Activated CD4-positive, alpha-beta T cell treated with anti-CD3 and anti-CD28 coated beads, Interleukin-2, amount 50 U/mL, for 48 hours (primary cell): ENCODE measurements at places on chromosomes 2 and 18.

DNA sequence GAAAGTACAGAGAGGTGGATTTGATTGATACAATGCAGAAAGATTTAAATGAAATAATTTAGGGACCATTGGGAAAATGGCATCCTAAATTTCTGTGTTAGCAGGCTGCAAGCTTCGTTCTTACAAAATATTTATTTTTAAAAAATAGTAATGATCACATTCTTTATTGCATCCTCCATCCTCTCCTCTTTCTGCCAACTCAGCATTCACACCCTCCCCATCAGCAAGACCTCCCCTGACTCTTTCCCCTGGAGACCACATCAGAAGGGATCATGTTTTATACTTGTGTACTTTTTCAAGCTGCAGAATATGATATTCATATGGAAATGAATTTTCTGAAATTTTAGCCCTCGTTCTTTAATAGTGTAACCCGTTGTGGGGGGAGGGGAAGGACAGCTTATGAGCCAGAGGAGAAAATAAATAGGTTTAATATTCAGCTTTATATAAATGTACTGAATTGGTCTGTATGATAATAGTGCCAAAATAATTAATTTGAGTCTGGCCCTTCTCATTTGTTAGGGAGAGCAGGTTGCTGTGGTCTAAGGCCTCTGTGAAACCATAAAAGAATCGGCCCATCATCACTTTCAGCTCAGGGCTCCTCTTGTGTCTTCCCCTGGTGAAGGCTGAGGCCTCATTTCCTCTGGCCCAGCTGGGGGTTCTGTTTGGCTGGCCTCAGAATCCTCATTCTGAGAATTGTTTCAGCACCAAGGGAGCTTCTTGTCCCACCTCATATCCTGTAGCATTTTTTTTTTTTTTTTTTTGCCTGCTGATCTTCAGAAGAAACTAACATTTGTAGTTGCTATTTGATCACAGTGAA, 330.8 kb downstream of the TXNL1 start:
- no peak for DNase-seq

GRCh38 chr2:173062801-173063200, 12.8 kb upstream of the MAP3K20 start:
- DNase-seq, result no peak

DNA sequence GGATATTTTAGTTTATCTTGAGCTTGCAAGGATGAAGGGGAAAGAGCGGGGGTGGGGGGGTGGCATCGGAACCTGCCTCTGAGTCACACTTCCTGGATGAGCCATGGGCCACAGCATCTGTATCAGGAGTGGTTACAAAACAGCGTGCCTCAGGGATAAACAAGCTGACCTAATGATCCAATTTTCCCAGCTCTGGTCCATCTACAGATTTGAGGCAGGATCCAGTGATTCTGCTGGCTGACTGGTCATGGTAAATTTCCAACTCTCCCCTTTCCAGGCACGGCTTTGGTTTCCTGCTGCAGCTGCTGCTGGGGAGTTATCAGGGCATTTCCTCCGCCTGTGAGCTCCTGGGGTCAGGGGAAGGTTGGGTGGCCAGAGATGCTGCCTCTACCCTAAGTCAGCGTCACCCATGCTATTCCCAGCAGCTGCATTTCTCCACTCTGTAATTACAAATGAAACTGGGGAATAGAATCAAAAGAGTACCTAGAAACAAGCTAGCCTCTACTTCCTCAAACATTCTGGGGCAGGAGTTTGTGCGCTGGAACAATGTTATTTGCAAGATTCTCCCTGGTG, 4.7 kb upstream of the HPCAL1 start:
- DNase-seq, result peak; percentile 66

DNA sequence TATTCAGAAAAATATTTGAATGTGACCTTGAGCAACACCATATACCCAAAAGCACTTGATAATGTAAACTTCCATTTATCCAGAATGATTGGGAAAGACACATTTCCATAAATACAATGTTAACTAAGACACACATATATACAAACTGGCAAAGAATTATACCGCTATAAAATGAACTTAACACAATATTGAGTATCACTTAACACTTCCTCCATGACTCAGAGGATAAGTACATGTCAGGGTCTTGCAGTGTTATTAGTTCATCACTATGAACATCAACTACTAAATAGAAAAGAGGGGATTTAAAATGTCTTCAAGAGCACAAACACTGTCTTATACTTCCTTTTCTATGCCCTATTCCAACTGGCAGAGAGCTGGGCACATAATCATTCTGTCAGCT, 18.6 kb downstream of the WDSUB1 start:
- DNase-seq, result no peak

DNA sequence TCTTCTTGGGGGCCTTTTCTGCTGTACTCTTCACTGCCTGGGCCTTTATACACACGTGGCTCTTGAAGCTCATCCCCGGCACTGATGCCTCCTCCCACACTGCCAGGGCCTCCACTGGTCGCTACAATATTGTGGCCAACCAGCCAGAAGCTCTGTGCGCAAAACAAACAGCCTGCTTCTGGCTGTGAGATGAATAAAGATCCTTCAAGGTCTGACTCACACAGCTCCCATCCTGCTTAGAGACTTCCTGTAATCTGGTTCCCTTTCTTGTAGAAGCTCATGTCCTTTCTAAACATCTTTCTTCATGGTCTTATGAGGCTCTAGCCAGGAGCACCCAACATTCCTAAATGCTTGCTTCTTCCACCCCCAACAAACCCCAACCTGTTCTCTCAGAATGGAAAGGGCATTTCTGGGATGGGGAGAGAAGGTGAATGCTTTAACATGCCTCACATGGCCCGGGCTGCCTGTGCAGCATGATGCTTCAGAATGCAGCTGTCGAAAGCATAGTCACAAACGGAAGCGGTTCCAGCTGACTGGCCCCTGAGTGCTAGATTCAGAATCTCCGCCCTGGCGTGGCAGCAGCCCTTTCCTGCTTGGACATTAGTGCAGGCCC, 24.6 kb downstream of the NRP2 start:
- no peak for DNase-seq

GRCh38 chr18:50879302-50880118, 592 bp downstream of the ME2 start:
- peak; percentile 42 for DNase-seq

DNA sequence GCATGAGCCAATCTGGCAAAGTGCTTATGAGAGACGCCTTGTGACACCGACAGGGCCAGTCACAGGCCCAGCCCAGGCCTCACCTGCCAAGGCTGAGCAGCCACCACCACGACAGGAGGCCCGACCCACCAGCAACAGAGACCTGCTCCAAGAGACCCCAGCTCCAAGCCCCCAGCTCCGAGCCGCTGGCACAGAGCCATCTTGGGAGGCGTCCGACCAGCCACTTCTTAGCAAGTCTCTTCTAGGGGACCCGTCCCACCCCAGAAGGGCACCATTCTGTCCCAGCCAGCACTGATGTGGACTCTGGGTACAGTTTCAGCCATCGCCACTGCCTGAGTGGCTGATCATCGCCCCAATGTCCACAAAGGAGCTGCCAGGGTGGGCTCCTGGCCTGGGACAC, 290.7 kb upstream of the SALL3 start:
- DNase-seq, result no peak

- no peak for DNase-seq
These were observed 940 bp downstream of the XRCC5 start for GRCh38 chr2:216109962-216110614.

- DNase-seq, result no peak
These were observed 100.8 kb upstream of the UGP2 start for GRCh38 chr2:63740943-63741342.

- DNase-seq, result no peak
These were observed 322.2 kb downstream of the ZNF804A start for GRCh38 chr2:184920451-184920965.

- DNase-seq, result peak; percentile 59
These were observed 80.7 kb upstream of the MEX3C start for GRCh38 chr18:51278045-51278649.

- no peak for DNase-seq
These were observed 18.3 kb downstream of the SFT2D3 start for GRCh38 chr2:127719301-127720218.

DNA sequence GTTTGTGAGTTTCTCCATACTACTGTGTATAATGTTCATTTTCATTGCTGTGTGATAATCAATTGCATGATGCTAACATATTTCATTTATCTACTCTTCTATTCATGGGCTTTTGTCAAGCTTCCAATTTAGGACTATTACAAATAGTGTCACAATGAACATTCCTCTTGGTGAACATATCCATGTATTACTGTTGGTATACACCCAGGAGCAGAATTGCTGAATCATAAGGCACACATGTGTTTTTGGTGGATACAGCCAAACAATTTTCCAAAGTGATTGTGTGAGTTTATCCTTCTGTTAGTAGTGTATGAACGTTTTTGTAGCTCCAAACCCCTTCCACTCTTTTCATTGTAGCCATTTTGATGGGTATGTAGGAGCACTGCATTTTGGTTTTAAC, 101.6 kb upstream of the COPS8 start:
- no peak for DNase-seq

DNA sequence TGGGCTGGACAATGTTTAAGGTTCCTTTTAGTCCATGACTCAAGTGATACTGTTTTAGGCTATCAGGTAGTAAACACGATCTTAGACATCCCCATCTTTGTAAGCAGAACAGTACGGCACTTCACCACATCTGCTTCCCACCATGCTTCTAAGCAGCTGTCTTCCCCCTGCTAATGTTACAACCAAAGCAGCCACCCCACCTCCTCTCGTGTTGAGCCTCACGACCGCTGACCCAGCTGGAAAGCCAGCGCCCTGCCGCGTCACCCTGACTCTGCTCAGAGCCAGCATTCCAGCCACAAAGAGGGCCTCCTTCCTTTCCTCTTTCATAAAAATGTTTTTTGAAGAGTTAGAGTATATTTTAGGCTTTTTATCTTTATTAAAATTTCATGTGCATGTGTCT, 9.4 kb downstream of the MTERF4 start:
- DNase-seq, result no peak

- no peak for DNase-seq
These were observed 46.6 kb downstream of the PIGN start for GRCh38 chr18:62140259-62140658.

GRCh38 chr2:23850564-23851256, 76.2 kb downstream of the ATAD2B start:
- no peak for DNase-seq

DNA sequence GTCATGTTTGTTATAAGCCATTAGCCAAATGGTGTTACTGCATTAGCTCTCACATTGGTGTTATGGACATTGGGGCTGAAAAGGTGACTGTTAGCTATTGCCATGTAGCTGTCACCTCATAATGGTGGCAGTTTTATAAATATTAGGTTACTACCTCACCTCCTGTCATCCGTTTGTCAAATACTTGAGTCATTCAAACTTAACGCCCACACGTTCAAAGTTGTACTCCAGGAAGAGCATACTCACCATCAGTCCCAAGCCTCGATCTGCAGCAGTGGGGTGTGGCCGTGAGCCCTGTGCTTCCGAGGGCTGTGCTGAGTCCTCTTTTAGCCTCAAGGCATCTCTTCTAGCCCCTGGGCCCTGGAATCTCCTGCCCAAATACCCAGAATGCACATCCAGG, 87.3 kb downstream of the PDK1 start:
- no peak for DNase-seq

- no peak for DNase-seq
These were observed 22.6 kb downstream of the DHRS9 start for GRCh38 chr2:169091761-169092519.

DNA sequence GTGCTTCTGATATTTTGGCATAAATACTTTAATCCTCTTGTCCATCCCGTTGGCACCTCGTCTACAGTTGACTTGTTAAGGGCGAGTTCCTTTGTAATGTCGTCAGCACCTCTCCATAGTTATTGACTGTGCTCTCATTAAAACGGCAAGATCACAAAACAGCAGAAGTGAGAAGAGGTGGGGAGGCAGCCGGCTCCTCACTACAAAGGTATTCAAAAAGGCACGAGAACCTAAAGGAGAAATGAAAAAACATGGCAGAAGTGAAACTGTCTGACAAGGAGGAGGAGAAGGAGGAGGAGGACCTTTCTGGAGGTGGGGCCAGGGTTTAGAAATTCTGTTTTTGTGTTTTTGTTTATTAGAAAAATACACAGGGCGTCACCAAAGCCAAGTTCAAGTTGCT, 235.6 kb downstream of the BCL11A start:
- DNase-seq, result no peak

DNA sequence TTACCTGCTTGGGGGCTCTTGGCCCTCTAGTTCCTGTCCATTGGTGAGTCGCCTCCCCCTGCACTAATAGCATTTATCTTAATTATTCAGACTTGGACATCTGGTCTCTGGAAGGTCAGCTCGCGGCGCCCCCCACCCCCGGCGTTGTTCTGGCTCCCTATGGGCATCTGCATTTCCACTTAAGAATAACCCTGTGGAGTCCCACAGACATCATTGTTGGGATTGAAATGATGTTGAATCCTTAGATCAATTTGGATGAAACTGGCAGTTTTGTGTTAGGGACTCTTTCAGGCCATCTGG, 313.8 kb upstream of the HS6ST1 start:
- DNase-seq, result no peak

DNA sequence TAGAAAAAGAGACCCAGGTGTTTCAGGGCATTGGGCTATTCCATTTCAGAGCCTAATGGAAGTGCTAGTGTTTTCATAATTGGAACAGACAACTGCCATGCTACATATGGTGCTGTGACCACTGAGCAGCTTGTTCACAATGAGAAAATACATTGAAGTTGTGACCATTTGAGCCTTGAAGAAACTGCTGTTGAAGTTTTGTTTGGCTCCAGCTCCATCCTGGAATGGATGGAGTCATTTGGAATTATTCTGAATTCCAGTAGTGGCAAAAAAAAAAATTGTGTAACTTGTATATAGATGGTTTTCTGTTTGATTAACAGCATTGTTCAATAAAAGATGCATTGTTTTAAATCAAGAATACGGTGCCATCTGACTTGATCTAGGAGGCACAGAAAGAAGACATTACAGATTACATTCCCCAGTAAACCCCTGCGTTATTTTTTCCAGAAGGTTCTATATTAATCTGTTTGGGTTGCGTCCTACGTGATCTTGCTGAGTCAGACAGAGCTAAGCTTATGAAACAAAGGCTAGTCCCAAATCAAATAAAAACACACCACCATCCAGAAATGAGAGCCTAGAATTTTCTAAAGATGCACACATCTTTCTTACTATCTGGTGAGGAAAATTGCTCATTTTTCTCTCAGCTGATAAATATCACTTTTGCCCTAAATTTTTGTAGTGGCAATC, 19.2 kb downstream of the FMNL2 start:
- DNase-seq, result no peak

DNA sequence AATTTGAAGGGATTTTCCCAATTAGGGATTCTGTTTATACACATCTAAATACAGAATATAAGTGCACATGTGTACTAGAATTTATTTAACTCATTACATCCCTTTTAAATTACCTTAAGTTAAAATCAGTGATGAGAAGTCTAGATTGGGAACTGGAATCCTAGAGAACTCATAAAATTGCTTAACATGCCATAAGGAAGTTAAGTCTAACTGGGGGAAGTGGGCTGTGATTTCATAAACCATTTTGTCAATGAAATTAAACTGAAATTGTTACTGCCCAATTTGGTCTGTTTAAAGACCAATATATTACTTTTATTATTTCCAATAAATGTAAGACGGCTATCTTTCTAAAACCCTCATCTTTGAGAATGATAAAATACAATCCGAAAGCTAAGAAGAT, 72.3 kb upstream of the CD226 start:
- DNase-seq, result no peak

- no peak for DNase-seq
These were observed 110.9 kb upstream of the RMP24 start for GRCh38 chr18:35861367-35862118.

GRCh38 chr18:22155584-22155983, 13.8 kb upstream of the GATA6 start:
- DNase-seq, result no peak

GRCh38 chr2:37323176-37323780, 1.4 kb downstream of the PRKD3 start:
- DNase-seq, result no peak

GRCh38 chr2:25041928-25042320, at the start of gene EFR3B:
Gene EFR3B (plus strand): TSS chr2:25042076. CDS start chr2:25042313, 237 bp downstream.
- peak; percentile 92 for DNase-seq
